NCI-H460 (cell line): ENCODE measurements at places on chromosomes 5 and 9.

DNA sequence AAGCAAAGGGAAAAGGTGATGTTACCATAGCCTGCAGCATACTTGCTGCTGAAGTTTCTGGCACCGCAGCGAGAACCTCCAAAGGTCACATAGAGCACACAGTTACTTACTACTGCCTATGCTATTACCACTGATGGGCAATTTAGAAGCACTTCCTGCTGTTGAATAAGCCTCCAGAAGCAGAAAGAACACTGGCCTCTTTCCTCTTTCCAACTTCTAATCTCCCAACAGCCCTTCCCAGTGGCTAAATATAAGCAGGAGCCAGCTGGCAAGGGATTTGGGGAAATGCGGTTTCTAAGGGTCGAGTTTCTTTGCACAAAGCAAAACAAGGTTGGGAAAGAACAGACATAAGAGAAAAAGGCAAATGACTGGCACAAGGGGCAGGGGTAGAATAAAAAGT is 669.2 kb upstream of the ACO1 start:
- no peak for DNase-seq

GRCh38 chr5:35855187-35855586 is 1.5 kb upstream of the IL7R start:
- no peak for DNase-seq

GRCh38 chr9:385818-386398 is 171.2 kb downstream of the DOCK8 start:
- peak; percentile 46 for DNase-seq

- no peak for DNase-seq
Measured at GRCh38 chr5:95735406-95735805, 4.3 kb downstream of the RHOBTB3 start.

- no peak for DNase-seq
Measured at GRCh38 chr5:29504411-29504810, 1689.1 kb upstream of the CDH6 start.

DNA sequence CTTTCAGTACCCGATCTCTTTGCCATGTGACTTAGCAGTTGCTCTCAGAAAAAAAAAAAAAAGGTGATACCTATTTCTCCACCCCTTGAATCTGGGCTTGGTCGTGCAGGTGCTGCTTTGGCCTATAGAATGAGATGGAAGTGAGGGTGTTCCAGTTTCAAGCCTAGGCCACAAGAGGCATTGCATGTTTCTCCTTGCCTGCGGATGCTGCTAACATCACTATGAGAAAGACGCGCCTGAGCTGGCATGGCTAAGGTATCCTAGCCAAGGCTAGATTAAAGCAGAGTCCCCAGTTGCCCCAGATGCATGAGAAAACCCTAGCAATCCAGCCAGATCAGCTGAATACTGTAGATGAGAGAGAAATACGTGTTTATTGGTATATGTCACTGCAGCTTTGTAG is 14.7 kb upstream of the CSF1R start:
- no peak for DNase-seq

DNA sequence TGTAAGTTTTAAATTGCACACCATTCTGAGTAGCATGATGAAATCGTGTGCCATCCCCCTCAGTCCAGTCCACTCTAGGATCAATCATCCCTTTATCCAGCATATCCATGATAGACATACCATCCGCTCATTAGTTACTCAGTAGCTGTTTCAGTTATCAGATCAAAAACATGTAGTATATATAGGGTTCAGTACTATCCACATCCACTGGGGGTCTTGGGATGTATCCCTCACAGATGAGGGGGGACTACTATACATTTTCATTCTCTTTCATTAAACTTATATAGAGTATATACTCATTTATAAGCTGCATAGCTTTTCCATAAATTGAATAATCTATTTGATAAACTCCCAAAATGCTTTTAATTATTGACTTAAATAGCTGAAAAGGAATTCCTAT is 67.6 kb downstream of the MEIKIN start:
- no peak for DNase-seq

GRCh38 chr5:166716856-166717492 is 1574.5 kb upstream of the WWC1 start:
- no peak for DNase-seq

- DNase-seq: no peak
Measured at GRCh38 chr5:172123269-172123692, 64.7 kb downstream of the STK10 start.

DNA sequence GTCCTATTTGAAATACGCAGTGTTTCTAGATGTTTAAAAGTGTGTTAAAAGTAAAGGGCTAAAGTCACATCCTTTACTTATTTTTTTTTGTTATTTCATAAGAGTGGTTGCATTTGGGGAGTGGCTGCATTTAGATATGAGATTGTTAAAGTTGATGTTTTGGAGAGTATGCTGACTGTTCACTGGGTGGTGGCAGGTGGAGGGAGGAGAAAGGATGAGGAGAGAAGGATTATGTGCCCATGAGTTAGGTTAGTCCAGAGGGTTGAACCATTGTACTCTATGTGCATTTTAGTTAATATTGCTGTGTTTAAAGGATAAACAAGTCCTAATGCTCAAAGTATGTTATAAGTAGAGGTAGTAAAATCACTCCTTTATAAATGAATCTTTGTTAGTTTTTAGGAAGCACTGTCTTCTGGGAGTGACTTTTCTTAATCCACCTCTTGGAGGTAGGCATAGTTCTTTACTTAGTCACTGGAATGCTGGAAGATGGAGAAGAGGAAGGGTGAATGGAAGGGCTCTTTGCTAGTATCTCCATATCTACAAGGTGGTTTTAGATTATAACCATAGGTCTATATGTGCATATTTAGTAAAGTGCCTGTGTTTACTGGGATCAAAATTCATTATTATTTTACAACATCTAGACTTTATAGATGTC is 332.3 kb downstream of the NPR3 start:
- no peak for DNase-seq

GRCh38 chr9:38380230-38380871 is 12.2 kb upstream of the ALDH1B1 start:
- DNase-seq: no peak
